ENCODE measurements at places on chromosomes 4 and X.

DNA sequence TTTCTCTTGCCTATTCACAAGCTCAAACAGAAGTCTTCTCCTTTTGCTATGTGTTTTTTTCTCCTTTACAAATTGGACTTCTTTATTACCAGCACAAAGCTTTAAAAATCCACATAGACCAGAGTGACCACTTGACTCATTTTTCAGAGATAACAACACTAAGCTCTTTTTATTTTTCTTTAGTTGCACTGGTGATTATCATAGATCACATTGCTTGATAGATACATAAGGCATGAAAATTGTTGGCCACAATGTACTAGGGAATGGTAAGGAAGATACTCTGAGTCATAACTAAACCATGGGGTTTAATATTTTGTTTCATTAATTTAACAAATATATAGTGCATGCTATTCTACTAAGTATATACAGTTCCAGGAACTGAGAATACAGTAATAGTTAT, 159.0 kb downstream of the GASK1B start:
- no peak for DNase-seq
- no peak overlapping the region for H3K27ac ChIP-seq
- no peaks in the 10 kb centered on the region for H3K36me3 ChIP-seq
- no peaks in the 10 kb centered on the region for H3K4me1 ChIP-seq
- no peaks in the 10 kb centered on the region for H3K27me3 ChIP-seq

DNA sequence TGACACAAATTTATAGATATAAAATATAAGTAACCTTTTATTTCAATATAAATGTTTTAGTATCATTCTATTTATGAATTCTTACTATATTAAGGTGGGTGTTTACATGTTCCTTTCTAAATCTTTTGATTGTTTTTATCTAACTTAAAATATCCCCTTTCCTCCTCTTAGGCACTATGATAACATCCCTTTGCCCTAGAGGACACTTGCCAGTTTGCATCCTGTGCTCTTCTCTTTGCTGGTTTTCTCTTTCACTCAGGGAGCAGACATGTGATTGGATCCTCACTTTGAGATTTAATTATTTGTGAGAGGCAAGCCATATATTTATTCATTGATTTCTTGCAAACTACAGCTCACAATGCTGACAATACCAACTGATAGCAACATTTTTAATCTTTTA, 16.2 kb downstream of the LRIT3 start:
- no peaks in the 10 kb centered on the region for H3K4me1 ChIP-seq
- H3K27ac ChIP-seq: no peak overlapping the region
- H3K4me3 ChIP-seq: no peak overlapping the region
- DNase-seq: no peak

DNA sequence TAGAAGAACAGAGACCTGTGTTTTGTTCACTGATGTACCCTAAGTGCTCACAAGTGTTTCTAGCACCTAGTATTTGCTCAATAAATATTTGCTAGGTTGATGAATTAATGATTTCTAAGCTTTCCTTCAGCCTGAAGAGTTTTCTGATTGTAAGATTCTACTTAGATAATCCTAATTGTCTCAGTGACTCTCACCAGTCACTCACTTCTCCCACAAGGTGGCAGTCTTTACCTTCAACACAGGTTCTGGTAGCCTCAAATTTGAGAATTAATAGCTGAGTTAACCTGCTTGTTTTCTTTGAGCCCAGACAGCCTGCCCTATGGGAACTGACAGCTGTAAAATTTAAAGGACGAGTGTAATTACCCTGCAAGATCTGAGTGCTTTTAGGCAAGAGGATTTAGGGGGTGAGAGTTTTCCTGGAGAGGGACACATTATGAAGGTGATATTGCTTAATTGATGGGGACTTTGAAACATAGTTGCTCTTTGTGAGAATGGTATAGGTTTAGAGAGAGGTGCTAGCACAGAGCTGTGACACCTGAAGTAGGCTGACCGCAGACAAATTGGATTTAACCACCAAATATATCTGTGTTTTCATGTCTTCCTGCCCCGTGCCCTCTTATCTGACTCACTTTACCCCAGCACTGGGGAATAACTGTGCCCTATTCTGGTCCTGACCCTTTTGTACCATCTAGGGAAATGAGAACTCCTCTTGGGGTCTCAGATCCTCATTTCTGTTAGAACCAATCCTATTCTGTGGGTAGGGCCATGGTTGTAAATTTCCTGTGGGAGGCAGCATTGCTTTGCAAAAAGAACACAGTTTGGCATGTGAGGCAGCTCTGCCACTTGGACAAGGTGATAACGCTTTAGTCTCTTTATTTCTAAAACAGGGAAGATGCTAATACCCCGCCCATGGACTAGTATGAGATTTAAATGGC, 27.7 kb downstream of the CD38 start:
- no peak overlapping the region for H3K4me3 ChIP-seq
- H3K4me1 ChIP-seq: peaks cover 74% of the 10 kb centered on the region
- H3K36me3 ChIP-seq: peaks cover 29% of the 10 kb centered on the region
- DNase-seq: no peak
- H3K27ac ChIP-seq: no peak overlapping the region

DNA sequence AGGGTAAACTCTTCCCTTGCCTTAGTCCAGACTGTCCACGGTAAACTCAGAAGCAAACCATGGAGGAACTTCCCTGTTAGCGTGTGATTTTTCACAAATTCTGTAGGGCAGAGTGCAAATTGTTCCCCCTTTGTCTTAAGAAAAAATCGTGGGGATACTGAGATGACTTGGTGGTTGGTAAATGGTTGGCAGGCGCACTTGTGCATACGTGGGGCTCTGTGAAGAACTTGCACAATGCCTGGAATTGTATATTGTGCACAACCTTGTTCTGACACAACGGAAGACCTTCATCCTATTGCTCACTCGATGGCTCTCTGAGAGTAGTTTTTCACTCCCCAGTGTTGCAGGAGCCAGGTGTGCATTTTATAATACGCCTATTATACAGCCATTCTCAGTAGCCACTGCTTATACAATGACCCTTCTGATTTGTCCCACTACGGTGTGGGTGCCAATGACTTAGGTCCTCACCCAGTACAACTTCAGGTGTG, 150.0 kb downstream of the SPRY1 start:
- H3K4me3 ChIP-seq: no peak overlapping the region
- no peaks in the 10 kb centered on the region for H3K4me1 ChIP-seq
- no peak overlapping the region for H3K27ac ChIP-seq
- no peak for DNase-seq
- no peaks in the 10 kb centered on the region for H3K36me3 ChIP-seq

DNA sequence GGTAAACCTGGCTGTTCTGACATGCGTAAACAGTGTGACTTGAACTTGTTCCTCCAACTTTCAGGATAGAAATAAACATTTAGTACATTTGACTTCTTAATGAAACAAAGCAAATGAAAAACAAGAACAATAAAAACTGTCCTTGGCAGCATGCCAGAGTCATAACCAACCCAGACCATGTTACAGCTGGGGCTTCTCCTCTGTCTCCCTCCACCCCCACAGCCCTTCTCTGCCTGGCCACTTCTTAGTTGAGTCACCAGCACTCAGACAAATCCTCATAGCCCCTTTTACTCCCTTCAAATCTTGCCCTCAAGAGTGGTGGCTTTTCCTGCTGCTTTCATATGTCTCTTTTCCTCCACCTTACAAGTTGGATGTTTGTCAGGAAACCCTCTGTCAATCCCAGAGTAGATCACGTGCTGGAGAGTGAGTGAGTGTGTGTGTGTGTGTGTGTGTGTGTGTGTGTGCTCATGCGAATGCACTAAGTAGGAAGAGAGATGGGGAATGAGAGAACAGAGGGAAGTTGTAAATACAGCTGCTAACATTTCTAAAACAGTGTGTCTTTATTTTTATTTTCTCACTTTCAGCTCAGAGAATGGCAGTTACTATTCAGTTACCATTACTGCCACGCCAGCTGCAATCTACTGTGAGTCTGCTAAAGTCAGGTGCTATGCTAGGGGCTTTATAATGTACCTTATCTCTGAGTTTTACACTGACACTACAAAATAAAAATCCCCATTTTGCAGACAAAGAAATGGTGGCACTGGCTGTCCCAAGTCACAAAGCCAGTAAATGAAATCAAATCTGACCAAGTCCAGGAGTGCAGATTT, 15.0 kb downstream of the SCARB2 start:
- H3K27ac ChIP-seq: no peak overlapping the region
- H3K36me3 ChIP-seq: peaks cover 8% of the 10 kb centered on the region
- peaks cover 33% of the 10 kb centered on the region for H3K4me1 ChIP-seq
- no peak for DNase-seq

GRCh38 chr4:7377223-7377865, 57.4 kb downstream of the PSAPL1 start:
- H3K27ac ChIP-seq: no peak overlapping the region
- H3K4me1 ChIP-seq: no peaks in the 10 kb centered on the region
- peaks cover 7% of the 10 kb centered on the region for H3K27me3 ChIP-seq
- H3K4me3 ChIP-seq: no peak overlapping the region
- no peaks in the 10 kb centered on the region for H3K36me3 ChIP-seq
